CD4-positive, alpha-beta T cell (primary cell): ENCODE measurements at places on chromosomes 6 and 20.

GRCh38 chr6:169250660-169251059, 3.0 kb downstream of the THBS2 start:
- no peak for DNase-seq

- DNase-seq = peak; percentile 75
Observed at GRCh38 chr6:149925974-149926777, 3.3 kb upstream of the RAET1G start.

- DNase-seq = no peak
Observed at GRCh38 chr6:85113934-85114580, 335.8 kb upstream of the NT5E start.

DNA sequence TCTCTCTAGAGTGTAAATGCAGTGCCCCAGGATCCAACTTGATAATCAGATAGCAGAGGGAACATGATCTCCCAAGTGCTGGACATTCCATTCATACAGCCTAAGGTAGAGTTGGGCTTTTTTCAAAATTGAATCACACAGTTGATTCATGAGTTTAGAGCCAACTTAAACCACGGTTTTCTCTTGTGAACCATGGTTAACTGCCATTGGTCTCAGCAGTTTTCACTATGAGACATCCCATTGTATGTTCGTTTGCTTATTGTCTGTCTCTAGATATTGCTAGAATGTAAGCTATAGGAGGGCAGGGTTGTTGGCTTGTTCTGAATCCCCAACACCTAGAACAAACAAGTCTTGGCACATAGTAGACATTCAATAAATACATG, 37.2 kb upstream of the TAF8 start:
- no peak for DNase-seq

DNA sequence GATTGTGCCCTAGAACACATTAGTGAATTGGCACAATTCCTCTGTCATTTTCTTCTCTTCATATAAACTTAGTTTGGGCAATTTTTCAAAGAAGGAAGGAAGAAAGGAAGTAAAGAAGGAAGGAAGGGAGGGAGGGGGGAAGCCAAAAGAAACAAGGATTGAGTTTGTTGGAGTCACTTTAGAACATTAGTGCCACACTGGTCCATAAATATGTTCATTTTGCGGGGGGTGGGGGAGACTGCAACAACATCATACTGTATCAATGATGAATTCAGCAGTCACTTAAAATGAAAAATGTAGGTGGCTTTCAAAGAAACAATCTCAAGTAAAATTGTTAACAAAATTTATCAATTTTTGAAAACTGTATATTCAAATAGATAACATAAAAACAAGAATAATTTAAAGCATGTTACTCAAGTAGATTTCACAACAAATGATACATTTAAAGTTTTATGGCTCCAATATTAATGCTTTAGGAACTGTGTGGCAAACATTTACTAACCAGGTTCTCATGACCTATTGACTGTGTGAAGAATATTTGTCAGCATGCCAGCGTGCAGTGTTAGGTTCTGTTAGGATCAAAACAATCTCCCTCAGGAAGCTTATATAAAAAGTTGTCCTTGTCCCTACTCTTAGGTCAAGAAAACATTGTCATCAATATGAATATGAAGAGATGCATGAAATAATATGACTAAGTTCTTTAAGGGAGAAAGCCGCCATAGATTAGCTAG, 208.1 kb upstream of the AGPAT4 start:
- DNase-seq = no peak

GRCh38 chr20:6074145-6074561, 20.3 kb upstream of the LRRN4 start:
- no peak for DNase-seq

- no peak for DNase-seq
Observed at GRCh38 chr20:57536771-57537724, 12.1 kb upstream of the CTCFL start.

DNA sequence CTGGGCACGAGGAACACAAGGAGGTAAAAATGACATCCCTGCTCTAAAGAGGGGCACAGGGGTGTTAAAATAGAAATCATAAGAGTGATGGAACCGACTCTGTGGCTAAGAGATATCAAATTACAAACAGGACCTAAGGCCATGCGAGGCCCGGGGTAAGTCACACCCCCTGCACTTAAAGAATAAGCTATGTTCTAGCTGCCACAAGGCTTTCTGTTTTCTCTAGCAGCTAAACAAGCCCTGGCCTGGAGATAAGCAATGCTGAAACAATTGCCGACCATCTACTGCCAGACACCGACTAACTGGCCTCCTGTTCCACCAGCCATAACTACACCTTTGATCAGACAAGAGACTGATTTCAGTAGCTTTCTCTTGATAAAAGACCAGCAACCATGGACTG, 32.4 kb downstream of the MDGA1 start:
- no peak for DNase-seq

DNA sequence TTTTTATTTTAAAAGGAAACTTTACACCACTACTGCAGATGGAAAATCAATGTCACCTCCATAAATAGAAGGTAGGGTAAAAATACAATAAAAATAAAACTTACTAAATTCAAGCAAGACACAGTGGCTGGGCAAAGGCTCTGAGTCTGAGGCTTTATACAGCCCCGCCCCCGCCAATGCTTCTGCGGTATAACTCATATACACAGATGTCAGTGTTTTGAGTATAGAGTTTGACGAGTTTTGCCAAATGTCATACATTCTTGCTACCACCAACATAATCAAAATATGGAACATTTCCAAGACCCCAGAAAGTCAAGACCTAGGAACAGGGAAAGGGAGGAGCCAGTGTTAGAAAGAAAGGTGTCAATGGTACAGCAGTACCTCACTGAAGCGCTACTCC, 12.8 kb downstream of the NFATC2 start:
- peak; percentile 60 for DNase-seq

GRCh38 chr6:166420351-166420750, 37.6 kb upstream of the MPC1 start:
- no peak for DNase-seq

DNA sequence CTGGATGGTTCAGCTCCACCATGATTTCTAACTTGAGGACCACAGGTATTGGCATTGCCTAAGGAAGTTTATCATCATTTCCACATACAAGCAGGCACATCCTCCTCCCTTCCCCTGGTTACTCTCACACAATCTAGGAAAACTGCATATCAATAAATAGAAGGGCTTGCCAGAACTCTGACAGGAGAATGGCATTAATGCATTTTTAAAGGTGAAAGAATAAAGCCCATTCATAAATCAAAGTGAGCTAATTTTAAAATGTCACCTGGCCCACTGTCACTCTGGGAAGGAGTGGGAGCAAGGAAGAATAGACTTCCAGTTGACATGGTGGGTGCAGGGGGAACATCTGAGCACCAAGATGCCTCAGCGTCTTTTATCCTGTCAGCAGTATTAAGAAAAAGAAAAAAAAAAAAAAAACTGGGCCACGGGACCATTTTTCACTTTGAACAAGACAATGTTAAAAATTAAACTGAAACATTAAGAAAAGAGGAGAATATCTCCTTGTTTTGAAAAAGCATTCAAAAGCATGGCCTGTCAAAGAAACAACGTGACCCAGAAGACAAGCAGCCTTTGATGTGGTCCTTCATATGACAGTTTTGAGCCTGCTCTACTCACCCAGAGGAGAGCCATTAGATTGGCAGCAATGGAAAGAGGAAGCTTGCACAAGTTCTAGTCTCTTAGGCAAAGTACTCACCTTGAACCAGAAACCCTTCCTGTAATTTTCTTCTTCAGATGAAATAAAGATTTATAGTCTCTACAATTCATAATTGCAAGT, 39.3 kb upstream of the SMLR1 start:
- DNase-seq = no peak

- no peak for DNase-seq
Observed at GRCh38 chr6:118216751-118217150, 309.7 kb downstream of the SLC35F1 start.

- no peak for DNase-seq
Observed at GRCh38 chr6:2862712-2863181, 21.1 kb upstream of the SERPINB1 start.

DNA sequence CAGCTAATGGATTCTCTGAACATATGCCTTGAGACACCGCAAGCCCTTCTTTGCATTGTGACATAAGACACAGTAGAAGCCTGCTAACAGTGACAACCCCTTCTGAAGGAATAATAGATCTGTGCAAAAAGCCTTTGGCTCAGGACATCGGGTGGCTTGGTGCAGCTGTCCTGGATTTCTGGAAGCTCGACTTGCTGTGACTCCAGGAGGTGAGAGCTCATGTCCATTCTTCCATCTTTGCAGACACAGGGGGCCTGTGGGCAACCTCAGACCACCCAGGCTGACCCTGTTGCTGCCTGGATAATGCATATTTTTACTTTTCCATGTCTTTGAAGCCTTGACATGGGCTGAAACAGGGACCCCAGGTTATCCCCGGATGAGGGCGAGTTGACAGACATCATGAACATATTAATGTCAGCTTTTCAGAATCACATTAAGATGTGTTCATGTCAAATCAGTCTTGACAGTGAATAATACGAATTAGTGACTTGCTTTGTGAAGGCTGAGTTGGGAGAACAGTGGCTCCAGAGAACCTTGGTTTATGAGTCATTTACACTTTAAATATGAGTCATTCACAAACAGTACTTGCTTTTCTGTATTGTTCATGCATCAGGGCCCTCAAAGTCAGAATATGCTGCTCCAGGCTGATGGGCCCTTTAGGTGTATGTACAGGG, 66.8 kb upstream of the IYD start:
- no peak for DNase-seq

DNA sequence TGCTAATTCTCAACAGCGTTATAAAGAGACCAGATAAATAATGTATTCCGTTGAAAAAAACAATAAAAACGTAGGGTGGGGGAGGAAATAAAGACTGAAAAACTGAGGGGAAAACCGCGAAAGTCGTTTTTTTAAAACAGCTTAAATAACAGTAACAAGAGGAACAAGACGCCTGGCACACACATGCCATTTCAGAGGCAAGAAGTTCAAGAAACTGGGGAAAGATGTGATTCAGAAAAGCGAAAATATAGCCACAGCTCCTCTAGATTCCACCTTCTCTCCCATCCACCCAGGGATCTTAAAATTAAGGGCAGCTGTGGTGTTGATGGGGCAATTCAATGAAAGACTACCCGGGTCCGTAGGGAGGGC, 1.3 kb downstream of the EPB41L2 start:
- DNase-seq = no peak

- DNase-seq = no peak
Observed at GRCh38 chr20:48288930-48289507, 503.7 kb upstream of the SULF2 start.

DNA sequence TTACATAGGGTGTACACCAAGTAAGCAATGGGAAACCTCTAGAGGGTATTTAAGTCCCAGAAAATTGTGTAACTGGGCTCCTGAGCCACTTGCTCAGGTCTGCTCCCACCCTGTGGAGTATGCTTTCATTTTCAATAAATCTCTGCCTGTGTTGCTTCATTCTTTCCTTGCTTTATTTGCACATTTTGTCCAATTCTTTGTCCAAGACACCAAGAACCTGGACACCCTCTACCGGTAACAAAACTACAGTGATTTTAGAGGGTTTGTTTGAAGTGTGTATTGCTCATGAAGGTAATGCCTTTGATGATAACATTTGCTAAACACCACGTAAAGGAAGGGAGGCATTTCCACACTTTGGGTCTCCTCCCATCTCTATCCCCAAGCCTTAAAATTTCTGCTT, 46.2 kb downstream of the MYB start:
- DNase-seq = no peak

- no peak for DNase-seq
Observed at GRCh38 chr6:25981568-25982263, 19.1 kb downstream of the TRIM38 start.

DNA sequence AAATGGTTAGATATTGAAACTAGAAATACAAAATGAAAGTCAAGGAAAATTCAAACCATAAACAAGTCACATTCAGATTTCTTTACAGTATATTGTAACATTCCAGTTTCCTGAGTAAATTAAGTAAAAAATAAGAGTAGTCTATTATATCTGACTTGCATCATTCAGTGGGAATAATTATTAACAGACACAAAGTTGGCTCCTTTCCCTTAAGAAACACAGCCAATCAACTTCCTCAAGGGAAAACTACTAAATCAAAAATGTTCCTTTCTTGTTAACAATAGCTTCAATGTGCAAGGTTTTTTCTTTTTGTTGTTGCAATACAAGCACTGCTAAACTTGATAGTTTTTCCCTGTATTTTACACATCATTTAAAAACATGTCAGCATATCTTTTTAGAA, 33.2 kb downstream of the DNAAF9 start:
- DNase-seq = no peak

- DNase-seq = no peak
Observed at GRCh38 chr6:166308033-166308768, at the start of gene PRR18. TSS of gene PRR18 (minus strand) at chr6:166308392. CDS start at chr6:166308142, 250 bp downstream.

- no peak for DNase-seq
Observed at GRCh38 chr6:167152862-167153261, 4.9 kb downstream of the GPR31 start.

- peak; percentile 76 for DNase-seq
Observed at GRCh38 chr20:63863798-63864544, 1.1 kb upstream of the TPD52L2 start.

DNA sequence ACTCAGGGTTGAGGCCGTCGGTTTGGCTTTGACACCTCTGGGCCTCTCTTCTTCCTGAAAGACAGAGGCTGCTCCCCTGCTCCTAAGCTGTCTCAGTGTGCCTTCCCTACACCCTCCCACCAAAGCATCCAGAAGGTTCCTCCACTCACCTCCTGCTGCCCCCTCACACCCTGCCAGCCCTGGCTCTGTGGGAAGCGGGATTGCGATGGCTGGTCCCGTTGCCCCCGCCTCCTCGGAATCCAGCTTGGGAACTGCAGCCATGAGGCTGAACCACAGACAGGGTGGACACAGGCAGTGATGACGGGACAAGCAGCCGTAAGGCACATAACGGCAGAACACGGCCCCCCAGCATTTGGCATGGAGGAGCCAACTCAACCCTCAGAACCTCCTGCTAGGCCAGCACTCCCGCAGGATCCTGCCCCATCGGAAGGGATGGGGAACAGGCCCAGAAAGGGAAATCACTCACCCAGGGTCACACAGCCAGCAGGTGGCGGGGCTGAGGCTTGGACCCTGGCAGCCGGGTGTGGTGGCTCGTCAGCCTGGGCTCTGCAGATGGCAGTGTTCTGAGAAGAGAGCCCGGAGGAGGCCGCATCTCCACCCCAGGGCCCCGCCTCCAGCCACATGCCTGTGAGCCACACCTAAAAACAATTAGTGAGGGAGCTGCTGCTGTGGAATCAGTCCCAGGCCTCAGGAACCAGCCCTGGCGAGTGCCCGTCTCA, 139.6 kb downstream of the PHACTR3 start:
- DNase-seq = no peak

GRCh38 chr20:9736373-9736772, 102.5 kb downstream of the PAK5 start:
- DNase-seq = no peak

- DNase-seq = no peak
Observed at GRCh38 chr20:20083807-20084206, 31.5 kb downstream of the CFAP61 start.

GRCh38 chr6:132136981-132137380, 185.8 kb upstream of the CCN2 start:
- DNase-seq = no peak

DNA sequence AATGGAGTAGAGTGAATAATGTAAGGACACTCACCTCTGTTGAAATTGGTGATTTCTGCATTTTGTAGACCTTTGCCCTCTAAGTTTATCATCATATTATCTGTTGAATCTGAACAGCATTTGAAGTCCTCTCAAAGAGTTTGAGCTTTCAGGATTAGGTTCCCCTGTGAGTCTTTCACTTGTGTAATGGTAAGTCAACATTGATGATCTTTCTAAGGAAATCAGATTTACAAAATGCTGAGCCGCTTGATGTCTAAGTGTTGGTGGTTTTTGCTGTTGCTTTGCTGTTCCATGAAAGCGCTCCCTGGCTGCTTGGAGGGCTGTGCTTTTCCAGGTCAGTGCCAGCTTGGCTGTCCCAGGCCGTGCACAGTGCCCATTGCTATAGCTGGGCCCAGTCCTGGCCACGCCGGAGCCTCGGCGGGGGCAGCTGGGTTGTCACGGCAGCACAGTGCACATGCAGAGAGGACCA, 33.8 kb upstream of the KIF25 start:
- DNase-seq = no peak
